Upper lobe of right lung (tissue), 1 donor: ENCODE measurements at places on chromosomes 2 and 18. TPM values are rescaled to one million over a fixed set of nuclear protein-coding genes. Genes with fewer than 3 reads are reported as not detected.

The ANKRD30B gene
- not detected for total RNA-seq

DNA sequence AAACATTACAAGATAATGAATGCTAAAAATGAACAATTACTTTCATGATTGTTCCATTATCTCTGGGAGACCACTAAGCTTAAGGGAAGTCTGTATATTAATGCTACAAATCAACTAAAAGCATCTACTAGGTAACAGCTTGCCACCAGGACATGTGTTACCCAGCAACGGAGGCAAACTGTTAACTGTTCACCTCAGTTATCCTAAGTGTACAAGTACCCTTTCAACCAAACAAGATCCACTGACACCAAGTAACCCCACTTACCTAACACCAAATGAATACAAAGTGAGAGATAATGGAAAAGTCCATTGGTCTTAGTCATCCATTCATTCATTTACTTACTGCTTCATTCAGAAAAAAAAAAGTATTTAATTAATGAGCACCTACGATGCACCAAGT is 54.7 kb upstream of the KIDINS220 start:
- no peak overlapping the region for H3K27ac ChIP-seq
- no peak overlapping the region for H3K4me3 ChIP-seq
- H3K36me3 ChIP-seq, result no peaks in the 10 kb centered on the region
- no peaks in the 10 kb centered on the region for H3K27me3 ChIP-seq

GRCh38 chr2:74551942-74552913 is 1.5 kb downstream of the LOXL3 start:
- H3K27me3 ChIP-seq, result no peaks in the 10 kb centered on the region
- no peaks in the 10 kb centered on the region for H3K36me3 ChIP-seq
- H3K4me1 ChIP-seq, result peaks cover 19% of the 10 kb centered on the region
- H3K4me3 ChIP-seq, result no peak overlapping the region
- no peak overlapping the region for H3K27ac ChIP-seq
- DNase-seq, result no peak

DNA sequence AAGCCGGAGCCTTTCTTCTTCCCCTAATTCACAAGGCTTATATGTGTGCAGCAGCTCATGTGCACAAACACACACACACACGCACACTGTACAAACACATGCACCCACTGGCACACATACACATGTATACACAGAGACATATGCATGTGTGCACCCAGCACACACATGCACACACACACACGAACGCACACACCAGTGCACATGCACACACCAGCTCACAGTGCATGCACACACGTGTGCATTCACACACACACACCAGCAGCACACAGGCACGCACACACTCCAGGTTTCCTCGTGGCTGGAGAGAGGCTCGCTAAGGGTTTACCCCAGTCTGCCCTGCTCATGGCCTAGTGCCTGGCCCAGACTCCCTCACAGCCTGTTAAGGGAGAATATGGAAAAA is 234.0 kb downstream of the EIPR1 start:
- H3K27me3 ChIP-seq, result no peaks in the 10 kb centered on the region
- no peak for DNase-seq
- H3K4me1 ChIP-seq, result no peaks in the 10 kb centered on the region
- no peaks in the 10 kb centered on the region for H3K36me3 ChIP-seq

- H3K27ac ChIP-seq, result no peak overlapping the region
- H3K27me3 ChIP-seq, result no peaks in the 10 kb centered on the region
- H3K36me3 ChIP-seq, result no peaks in the 10 kb centered on the region
- DNase-seq, result no peak
- no peak overlapping the region for H3K4me3 ChIP-seq
These were observed 536.7 kb downstream of the RIT2 start for GRCh38 chr18:42578792-42579191.

The GCKR gene
- not detected for total RNA-seq

- H3K27ac ChIP-seq, result no peak overlapping the region
- peaks cover 27% of the 10 kb centered on the region for H3K4me1 ChIP-seq
- H3K4me3 ChIP-seq, result no peak overlapping the region
- no peak for DNase-seq
These were observed 9.5 kb upstream of the SMAD7 start for GRCh38 chr18:48959921-48960920.

GRCh38 chr18:10440884-10441283 is 13.6 kb upstream of the APCDD1 start:
- H3K27ac ChIP-seq, result no peak overlapping the region
- no peaks in the 10 kb centered on the region for H3K27me3 ChIP-seq

GRCh38 chr2:225076125-225076524 is 33.9 kb upstream of the DOCK10 start:
- H3K27me3 ChIP-seq, result no peaks in the 10 kb centered on the region
- H3K4me3 ChIP-seq, result no peak overlapping the region
- DNase-seq, result no peak

The CTIF gene
- total RNA-seq, result 72.4 TPM

- H3K27ac ChIP-seq, result no peak overlapping the region
- DNase-seq, result no peak
- H3K4me3 ChIP-seq, result no peak overlapping the region
- no peaks in the 10 kb centered on the region for H3K36me3 ChIP-seq
These were observed 29.7 kb upstream of the CHST9 start for GRCh38 chr18:27214831-27215230.

The C2orf42 gene
- 9.6 TPM for total RNA-seq

- H3K27ac ChIP-seq, result no peak overlapping the region
- H3K36me3 ChIP-seq, result no peaks in the 10 kb centered on the region
- no peak overlapping the region for H3K4me3 ChIP-seq
These were observed 68.4 kb upstream of the ALPP start for GRCh38 chr2:232310121-232310520.

GRCh38 chr18:3126457-3127097 is 93.2 kb downstream of the MYOM1 start:
- no peaks in the 10 kb centered on the region for H3K4me1 ChIP-seq
- no peaks in the 10 kb centered on the region for H3K36me3 ChIP-seq
- no peak for DNase-seq
- no peak overlapping the region for H3K27ac ChIP-seq
- no peak overlapping the region for H3K4me3 ChIP-seq

The MOB4 gene
- total RNA-seq, result 19.6 TPM

The CYRIA gene
- 24.2 TPM for total RNA-seq

GRCh38 chr2:64888591-64889309 is 100.4 kb upstream of the SLC1A4 start:
- H3K27ac ChIP-seq, result no peak overlapping the region
- no peak overlapping the region for H3K4me3 ChIP-seq
- DNase-seq, result no peak
- no peaks in the 10 kb centered on the region for H3K27me3 ChIP-seq

GRCh38 chr18:68507781-68508180 is 207.1 kb downstream of the TMX3 start:
- no peaks in the 10 kb centered on the region for H3K27me3 ChIP-seq
- no peaks in the 10 kb centered on the region for H3K4me1 ChIP-seq
- H3K4me3 ChIP-seq, result no peak overlapping the region
- H3K27ac ChIP-seq, result no peak overlapping the region

- H3K27ac ChIP-seq, result no peak overlapping the region
- no peaks in the 10 kb centered on the region for H3K36me3 ChIP-seq
- no peak overlapping the region for H3K4me3 ChIP-seq
- DNase-seq, result no peak
These were observed 195.4 kb upstream of the ARL4C start for GRCh38 chr2:234691968-234692955.

GRCh38 chr2:166831930-166832329 is 56.4 kb upstream of the XIRP2 start:
- no peaks in the 10 kb centered on the region for H3K36me3 ChIP-seq
- H3K4me1 ChIP-seq, result no peaks in the 10 kb centered on the region
- no peaks in the 10 kb centered on the region for H3K27me3 ChIP-seq
- no peak overlapping the region for H3K4me3 ChIP-seq

DNA sequence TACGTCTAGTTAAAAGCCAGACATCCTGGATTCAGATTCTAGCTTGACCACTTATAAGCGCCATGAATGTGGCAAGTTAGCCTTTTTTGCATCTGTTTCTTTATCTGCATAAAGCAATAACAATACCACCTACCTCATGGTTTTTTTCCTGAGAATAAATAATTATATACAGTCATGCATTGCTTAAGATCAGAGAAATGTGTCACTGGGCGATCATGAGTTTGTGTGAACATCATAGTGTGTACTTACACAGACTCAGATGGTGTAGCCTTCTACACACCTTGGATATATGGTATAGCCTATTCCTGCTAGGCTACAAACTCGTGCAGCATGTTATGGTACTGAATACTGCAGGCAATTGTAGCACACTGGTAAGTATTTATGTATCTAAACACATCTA is 84.7 kb upstream of the PELI1 start:
- peak overlapping the region; percentile 48 for H3K4me3 ChIP-seq
- no peaks in the 10 kb centered on the region for H3K36me3 ChIP-seq
- DNase-seq, result no peak
- no peak overlapping the region for H3K27ac ChIP-seq
- no peaks in the 10 kb centered on the region for H3K27me3 ChIP-seq
- H3K4me1 ChIP-seq, result peaks cover 14% of the 10 kb centered on the region

GRCh38 chr2:119468154-119468955 is 36.7 kb downstream of the TMEM37 start:
- H3K27ac ChIP-seq, result no peak overlapping the region
- H3K4me1 ChIP-seq, result peaks cover 7% of the 10 kb centered on the region
- no peak overlapping the region for H3K4me3 ChIP-seq
- no peak for DNase-seq
- no peaks in the 10 kb centered on the region for H3K36me3 ChIP-seq

The HOXD12 gene
- total RNA-seq, result not detected

GRCh38 chr2:42918041-42918440 is 125.7 kb upstream of the HAAO start:
- H3K36me3 ChIP-seq, result no peaks in the 10 kb centered on the region
- H3K27me3 ChIP-seq, result no peaks in the 10 kb centered on the region
- H3K27ac ChIP-seq, result peak overlapping the region; percentile 59
- peak; percentile 37 for DNase-seq

The NYAP2 gene
- total RNA-seq, result 0.93 TPM

- H3K27me3 ChIP-seq, result no peaks in the 10 kb centered on the region
- no peak for DNase-seq
- no peaks in the 10 kb centered on the region for H3K36me3 ChIP-seq
- no peak overlapping the region for H3K4me3 ChIP-seq
These were observed 28.3 kb upstream of the CCL20 start for GRCh38 chr2:227785293-227785692.

The ACTG2 gene
- 37.9 TPM for total RNA-seq

The SLC19A3 gene
- 31.8 TPM for total RNA-seq

DNA sequence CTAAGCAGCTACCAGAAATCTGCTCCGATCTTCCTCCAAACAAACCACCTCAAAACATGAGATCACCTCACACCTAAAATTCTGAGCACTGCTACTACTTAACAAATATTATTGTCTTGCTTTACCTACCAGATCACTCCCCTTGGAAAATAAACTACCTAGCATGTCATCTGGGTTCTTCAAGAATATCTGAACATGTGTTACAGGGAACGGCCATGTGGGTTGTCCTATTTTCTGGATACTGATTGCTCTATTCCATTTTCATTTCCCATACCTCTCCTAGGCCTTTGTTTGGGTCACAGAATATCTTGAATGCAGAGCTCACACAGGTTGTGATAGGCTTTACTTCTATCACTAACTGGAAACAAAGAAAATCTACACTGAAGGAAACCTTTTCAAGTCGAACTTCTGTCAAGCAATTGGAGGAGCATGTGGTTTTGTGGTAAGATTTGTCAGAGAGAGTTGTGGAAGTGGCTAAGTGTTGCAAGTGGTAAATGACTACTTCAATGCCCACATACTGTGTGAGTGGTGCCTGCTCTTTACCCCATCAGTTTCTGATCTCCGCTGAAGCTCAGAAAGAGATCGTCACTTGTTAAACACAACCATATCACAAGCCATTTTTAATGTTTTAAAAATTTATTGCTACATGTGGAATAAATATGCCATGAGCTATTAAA is 739.1 kb upstream of the ZEB2 start:
- DNase-seq, result no peak
- H3K36me3 ChIP-seq, result no peaks in the 10 kb centered on the region
- H3K27me3 ChIP-seq, result peaks cover 3% of the 10 kb centered on the region
- no peaks in the 10 kb centered on the region for H3K4me1 ChIP-seq
